DND-41 (cell line): ENCODE measurements at places on chromosomes 3 and 15.
A peak's percentile ranks its signal among the peaks of the same experiment; 100 is the strongest.

- no peak for DNase-seq
Measured at GRCh38 chr3:78857494-78858111, 910.2 kb downstream of the ROBO1 start.

GRCh38 chr3:32175607-32176197 is 62.8 kb upstream of the CMTM8 start:
- DNase-seq = peak; percentile 64

DNA sequence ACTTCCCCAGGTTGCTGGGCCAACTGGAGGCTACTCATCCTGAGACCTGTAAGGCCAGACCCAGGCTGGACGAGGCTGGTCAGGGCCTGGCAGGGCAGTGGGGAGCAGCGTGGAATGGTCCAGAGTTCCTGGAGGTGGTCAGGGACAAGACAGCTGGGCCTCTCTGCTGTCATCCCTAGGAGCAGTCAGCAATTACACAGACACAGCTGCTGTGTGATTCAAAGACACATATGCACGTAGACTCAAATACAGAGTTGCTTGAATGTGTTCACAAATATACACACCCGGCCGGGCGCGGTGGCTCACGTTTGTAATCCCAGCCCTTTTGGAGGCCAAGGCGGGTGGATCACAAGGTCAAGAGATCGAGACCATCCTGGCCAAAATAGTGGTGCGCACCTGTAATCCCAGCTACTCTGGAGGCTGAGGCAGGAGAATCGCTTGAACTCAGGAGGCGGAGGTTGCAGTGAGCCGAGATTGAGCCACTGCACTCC is 1.5 kb upstream of the CD276 start:
- DNase-seq = no peak

DNA sequence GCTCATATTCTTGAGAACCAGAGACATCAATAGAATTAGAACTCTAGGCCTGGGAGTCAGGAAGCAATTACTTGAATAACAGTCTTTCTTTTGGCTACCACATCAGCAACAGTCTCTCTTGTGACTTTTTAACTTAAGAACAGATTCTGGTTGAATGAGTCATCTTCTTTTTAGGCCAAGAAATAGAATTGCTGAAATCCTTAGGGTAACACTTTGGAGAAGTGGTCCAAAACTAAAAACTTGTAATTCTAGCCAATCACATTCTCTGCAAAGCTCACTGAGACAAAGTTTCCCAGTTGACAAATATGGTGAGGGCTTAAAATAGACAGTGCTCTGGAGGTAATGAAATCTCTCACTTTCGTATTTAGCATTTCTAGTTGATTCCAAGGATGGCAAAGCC is 238.0 kb downstream of the SHOX2 start:
- DNase-seq = no peak

DNA sequence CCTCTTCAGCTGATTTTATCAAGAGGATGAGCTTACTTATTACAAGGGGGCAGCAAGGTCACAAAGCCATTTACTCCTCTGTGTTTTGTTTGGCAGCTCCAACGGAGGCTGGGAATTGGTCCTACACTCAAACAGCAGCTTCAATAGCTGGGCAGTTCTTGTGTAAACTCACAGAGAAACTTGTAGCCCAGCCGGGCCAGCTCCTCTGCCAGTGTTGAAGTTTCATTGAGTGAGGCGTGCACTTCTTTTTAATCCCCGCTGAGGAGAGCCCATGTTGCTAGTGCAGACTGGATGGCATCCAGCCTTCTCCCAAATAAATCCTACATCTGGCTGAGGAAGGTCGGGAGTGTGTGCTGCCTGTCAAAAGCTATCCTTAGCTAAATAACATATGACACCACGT is 59.5 kb downstream of the BFSP2 start:
- DNase-seq = no peak

DNA sequence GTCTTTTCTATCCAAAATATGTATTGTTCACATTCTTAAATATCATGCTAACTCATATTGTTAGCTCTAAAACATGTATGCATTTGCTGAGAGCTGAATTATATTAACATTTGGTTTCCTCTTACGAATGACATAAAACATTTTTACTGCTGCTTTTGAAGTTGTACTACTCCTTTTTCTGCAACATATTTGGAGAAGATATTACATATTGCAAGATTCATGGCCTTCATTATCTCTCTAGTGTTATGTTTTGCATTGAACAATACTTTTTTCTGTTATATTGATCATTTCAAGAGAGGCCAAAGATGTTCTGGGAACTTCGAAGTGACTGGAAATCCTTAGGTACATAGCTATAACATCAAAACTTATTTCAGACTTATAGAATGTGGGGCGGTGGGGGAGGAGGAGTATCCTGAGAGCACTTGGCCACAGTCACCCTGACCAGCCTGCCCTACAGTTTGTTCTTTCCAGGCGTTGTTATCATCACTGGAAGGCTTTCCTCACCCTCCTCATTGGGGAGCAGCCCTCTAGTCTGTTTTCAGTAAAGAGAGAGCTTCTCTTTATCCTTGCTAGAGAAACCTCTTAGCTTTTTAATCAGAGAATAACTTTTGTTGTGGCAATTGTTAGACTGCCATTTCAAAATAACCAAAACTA is 868.6 kb downstream of the OTOL1 start:
- DNase-seq = no peak

- no peak for DNase-seq
Measured at GRCh38 chr3:139718415-139718814, 40.6 kb upstream of the NMNAT3 start.

DNA sequence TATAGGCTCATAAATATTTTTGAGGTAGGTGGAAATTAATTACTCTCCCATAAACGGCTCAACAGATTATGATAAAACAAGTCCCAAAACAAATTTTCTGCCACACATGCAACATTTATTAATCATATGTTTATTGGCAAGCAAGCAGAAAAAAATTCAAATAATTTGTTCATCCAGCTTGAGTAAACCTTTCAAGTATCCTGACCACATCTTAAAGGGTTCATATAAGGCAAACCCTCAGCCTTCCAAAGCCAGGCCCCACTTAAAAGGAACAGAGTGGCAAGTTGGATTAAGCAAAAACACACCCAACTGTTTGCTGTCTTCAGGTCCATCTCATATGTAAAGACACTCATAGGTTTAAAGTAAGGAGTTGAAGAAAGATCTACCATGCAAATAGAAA is 1042.3 kb downstream of the DIPK2A start:
- DNase-seq = no peak

- DNase-seq = no peak
Measured at GRCh38 chr3:192825657-192826200, 91.9 kb downstream of the MB21D2 start.

DNA sequence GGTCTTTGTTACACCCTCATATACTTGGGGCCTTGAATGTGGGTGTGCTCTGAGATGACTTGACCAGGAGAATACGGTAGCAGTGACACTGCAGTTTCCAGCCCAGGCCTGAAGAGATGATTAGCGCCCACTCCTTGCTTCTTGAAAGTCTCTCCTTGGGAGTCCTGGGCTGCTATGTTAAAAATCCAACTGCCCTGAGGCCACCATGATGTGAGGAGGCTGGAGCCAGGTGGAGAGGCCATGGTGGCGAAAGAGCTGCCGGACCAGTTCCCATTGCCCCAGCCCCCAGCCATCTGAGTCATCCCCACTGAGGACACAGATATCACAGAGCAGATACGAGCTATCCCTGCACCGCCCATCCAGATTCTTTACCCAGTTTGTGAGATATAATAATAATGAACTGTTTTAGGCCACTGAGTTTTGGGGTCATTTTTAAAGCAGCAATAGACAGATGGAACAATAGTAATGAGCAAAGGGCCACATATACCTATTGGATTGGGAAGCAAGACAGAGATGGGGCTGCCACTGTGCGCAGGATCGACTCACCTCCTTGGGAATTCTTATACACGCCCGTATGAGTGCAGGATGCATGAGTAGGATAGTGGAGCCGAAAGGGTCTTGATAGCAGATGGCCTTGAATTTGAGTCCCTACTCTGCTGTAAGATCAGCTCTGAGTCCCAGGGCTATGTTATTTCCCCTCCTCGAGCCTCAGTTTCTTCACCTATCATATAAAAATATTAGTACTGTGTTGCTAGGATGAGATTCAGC is 12.1 kb upstream of the GATA2 start:
- no peak for DNase-seq

DNA sequence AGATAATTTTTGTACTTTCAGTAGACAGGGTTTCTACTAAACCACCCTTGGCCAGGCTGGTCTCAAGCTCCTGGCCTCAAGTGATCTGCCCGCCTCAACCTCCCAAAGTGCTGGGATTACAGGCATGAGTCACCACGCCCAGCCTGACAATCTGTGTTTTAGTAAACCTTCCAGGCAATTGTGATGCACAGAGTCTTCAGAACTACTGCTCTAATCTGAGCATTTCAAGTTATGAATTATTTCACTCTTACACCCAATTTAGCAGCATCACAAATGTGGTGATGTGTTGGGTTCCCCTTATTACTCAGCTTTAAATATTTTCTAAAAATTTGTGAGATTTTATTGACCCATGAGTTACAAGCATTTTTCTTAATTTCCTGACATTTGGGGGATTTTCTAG is 94.4 kb downstream of the ULK4 start:
- no peak for DNase-seq

GRCh38 chr3:172140499-172141391 is 101.4 kb downstream of the FNDC3B start:
- DNase-seq = no peak

- DNase-seq = no peak
Measured at GRCh38 chr3:39753391-39753790, 56.0 kb upstream of the MYRIP start.

DNA sequence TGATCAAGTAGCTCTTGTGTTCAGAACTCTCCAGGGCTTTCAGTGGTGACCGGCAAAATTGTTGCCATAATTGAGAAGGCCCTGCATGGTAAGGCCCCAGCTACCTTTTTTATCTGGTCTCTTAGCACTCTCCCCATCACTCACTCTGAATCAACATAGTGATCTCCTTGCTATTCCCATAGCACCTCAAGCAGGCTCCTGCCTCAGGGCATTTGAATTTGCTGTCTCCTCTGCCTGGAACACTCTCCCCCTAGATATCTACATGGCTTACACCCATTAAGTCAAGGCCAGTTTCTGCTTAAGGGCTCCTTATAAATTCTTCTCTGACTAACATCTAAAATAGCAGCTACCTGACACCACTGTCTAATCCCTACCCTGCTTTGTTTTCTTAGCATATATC is 3.3 kb upstream of the ARID3B start:
- DNase-seq = no peak

- no peak for DNase-seq
Measured at GRCh38 chr3:183560607-183561006, 5.1 kb upstream of the KLHL6 start.

- peak; percentile 48 for DNase-seq
Measured at GRCh38 chr15:48510976-48511375, 134.5 kb downstream of the FBN1 start.

DNA sequence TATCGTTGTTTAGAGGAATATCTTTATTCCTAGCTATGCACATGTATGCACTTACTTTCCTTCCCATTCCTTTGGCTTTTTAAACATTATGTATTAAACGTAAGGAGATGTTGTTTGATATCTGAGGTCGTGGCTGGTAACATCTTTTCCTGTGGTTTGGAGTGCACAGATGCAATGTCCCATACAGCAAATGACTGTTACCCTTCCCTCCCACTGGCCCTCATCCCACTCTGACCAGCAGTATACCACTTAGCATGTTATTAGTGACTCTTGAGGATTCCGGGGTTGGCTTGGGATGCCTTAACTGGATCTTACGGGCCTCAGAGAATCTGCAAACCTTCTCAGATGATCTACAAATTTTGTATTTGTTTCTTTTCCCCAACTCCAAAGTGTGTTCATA is 34.5 kb downstream of the TGFBR2 start:
- DNase-seq = no peak

DNA sequence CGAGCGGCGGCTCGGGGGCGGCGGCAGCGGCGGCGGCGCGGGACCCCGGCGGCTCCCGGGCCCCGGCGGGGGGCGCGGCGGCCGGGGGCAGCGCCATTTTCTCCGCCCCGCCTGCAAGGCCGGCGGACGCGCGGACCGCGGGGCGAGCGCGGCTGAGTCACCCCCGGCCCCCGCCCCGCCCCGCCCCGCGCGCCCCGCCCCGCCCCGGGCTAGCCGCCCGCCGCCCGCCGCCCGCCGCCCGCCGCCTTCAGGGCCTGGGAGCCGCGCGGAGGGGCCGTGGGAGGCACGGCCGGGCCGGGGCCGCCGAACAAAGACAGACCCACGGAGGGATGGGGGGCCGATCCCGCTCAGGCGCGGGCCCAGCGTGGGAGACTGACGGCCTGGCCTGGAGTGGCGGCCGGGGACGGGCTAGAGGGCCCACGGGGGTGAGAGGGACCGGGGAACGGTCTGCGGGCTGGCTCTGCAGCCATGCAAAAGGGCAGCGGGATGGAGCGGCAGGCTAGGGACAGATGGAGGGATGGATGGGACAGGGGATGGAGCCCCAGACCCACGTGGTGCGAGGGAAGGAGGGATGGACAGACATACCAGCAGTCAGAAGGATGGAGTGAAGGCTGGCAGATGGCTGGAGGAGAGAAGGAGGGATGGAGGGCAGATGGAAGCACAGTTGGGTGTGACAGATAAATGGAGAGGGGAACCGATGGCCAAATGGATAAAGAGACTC is at the start of gene EIF4E3:
Gene EIF4E3 (minus strand): TSS at position 132 of the 721 bp plus-strand sequence. CDS start 35 bp downstream, at position 97.
- peak; percentile 12 for DNase-seq

GRCh38 chr3:139935016-139935865 is at the start of gene CLSTN2:
Gene CLSTN2, plus strand, starts transcription at chr3:139935185.
- DNase-seq = no peak

- no peak for DNase-seq
Measured at GRCh38 chr3:66629150-66629981, 128.5 kb upstream of the LRIG1 start.

DNA sequence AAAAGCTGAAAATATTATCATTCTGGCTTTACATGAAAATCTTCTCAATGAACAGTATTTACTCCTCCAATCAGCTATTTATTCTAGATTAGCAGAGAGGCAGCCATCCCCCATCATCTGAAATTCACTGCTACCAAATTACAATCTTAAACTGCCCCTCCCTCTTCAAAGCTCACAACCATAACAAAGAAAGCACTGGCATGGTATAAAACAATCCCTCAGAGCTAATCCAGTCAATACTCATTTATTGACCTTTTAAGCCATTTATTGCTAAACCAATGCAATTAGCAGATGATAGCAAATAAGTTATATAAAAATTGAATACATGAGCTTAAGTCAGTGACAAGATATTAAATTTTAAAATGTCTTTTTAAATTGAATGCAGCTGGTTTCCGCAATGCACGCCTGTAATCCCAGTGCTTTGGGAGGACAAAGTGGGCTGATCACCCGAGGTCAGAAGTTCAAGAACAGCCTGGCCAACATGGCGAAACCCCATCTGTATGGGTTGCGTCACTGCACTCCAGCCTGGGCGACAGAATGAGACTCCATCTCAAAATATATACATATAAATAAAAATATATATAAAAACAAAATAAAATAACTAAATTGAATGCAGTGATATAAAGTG is 12.1 kb downstream of the SLC4A7 start:
- DNase-seq = no peak
